ENCODE measurements at places on chromosomes 4 and X.

GRCh38 chrX:72201836-72202536 lies 20.4 kb downstream of the PIN4 start:
- DNase-seq = no peak

- DNase-seq = no peak
These were observed 64.9 kb downstream of the CRMP1 start for GRCh38 chr4:5828005-5828391.

GRCh38 chrX:106725931-106726330 lies 570 bp upstream of the RNF128 start:
- no peak for DNase-seq

DNA sequence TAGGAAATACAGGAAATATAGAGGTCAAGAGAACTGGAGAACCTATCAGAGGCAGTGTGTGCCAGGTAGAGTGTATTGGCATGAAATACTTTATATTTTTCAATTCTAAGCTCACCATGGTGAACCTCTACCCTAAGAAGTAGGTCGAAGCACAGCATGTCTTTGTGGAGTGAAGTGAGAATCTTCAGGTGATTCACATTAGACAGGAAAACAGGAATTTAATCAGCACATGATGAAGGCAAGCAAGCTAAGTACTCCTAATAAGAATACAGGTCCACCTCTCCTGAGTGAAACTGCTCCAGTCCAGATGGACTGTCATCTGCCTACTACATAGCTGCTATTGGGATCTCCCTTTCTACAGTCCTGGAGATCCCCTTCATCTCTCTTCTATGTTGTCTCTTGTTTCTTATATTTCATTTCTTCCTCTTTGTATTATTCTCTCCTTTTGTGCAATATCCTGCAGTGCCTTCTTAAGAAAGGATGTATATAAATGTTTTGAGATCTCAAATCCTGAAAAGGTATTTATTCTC lies 159.0 kb downstream of the LRBA start:
- DNase-seq = no peak

Measured in stimulated activated CD8-positive, alpha-beta memory T cell treated with anti-CD3 and anti-CD28 coated beads, Interleukin-4, amount 100 ng/mL, for 1 hour (primary cell).